ENCODE measurements at places on chromosomes 7 and 10.

DNA sequence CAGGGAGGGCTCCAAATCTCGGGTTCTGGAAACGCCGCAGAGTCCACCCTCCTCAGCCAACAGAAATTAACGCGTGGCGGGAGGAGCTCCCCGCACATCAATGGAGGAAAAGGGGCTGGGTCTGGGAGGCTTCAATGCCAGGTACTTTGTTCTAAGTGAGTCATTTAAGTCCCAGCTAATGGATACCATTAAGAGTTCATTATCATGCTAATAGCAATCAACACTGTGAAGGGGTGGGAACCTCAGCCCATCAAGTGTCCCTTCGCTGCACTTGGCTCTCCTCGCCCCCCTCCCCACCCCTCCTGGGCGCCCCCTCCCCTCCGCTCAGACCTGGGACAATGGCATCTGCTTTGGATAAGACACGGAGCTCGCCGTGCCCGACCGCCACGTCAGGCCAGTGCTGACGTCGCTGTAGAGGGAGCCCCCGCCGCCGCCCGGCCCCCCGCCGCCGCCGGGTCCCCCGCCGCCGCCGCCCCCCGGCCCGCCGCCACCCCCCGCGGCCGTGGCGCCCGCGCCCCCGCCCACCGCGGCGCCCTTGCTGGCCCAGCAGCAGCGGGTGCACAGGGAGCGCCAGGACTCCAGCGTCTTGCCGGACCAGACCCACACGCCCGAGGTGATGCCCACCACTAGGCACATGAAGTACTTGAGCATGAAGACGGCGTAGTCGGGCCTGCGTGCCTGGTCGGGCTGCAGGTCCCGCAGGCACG lies 2.9 kb downstream of the FZD8 start:
- no peak for DNase-seq

- DNase-seq = no peak
These were observed 181.1 kb downstream of the PLCE1 start for GRCh38 chr10:94174838-94175237.

DNA sequence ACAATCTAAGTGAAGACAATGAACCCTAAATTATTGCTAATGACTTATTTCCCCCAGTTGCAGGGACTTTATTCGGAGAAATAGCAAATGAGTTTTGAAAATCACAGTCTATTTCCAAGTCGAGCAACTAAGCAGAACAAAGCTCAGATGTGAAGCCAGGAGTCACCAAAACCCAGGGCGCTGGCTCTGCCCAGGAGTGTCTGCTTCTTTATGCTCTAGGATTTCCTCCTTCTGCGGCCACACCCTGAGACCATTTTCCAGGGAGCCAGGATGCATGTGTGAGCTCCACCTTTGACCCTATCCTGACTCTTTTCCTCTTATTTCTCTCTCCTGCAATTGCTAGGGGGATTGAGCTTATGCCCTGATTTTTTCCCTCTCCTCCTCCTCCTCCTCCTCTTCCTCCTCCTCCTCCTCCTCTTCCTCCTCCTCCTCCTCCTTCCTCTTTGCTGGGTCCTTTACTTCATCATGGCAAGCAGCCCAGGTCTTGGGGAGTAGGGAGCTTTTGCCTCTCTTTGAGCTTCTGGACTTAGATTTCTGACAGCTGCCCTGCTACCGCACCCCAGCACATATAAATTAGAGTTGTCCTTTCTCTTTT lies 234.4 kb downstream of the ARL4A start:
- no peak for DNase-seq

DNA sequence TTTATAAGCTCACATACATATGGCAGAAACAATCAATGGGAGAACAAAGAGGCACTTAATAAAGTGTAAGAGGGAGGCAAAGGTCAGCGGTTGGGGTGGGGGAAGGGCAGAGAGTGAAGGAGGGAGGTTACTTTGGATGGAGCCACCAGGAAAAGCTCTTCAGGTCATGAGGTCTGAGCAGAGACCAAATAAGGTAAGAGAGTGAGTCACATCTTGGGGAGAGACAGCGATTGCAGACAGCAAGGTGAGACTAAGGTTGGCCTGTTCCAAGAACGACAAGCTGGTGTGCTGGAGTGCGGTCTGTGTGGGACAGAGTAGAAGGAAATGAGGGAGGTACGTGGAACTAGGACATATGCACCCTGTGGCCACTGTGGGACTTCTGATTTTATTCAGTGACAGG lies 74.3 kb upstream of the TOMM7 start:
- DNase-seq = no peak

DNA sequence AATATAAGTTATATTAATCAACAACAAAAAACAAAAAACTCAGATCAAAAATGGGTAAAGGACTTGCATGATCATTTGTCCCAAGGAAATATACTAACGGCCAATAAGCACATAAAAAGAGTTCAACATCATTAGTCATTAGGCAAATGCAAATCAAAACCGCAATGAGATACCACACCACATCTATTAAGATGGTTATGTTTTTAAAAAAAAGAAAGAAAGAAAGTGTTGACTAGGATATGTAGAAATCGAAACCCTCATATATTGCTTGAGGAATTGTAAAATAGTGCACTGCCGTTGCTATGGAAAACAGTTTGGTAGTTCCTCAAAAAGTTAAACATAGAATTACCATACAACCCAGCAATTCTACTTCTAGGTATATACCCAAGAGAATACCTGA lies 39.4 kb upstream of the CTNNA3 start:
- no peak for DNase-seq

- DNase-seq = no peak
These were observed 59.6 kb downstream of the RELN start for GRCh38 chr7:103929901-103930311.

Measured in GM23248 (cell line).